Putamen (tissue), 1 donor: ENCODE measurements at places on chromosomes 2 and 18.

DNA sequence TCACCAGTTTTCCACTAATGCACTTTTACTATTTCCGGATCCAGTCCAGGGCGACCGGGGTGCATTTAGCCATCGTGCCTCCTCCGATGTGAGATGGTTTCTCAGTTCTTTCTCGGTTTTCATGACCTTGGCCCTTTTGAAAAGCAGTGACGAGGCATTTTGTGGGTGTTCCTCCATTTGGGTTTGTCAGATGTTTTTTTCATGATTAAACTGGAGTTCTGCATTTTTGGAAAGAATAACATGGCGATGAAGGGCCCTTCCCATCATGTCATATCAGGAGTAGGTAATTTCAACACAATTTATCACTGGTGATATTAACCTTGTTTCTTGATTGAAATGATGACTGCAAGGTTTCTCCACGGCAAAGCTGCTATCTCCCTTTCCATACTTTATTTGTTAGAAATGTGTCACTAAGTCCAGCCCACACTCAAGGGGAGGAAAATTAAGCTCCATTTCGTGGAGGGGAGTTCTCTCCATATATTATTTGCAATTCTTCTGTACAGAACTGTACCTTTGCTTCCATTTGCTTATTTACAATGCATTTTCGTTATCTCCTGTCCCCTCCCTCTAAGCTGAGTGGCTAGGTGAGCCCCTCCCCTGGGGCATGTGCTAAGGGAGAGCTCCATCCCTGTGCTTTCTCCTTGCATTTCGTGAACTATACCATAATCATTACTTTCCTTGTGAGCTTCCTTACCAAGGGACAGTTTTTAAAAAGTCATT, 8.9 kb upstream of the KLF11 start:
- DNase-seq = no peak

GRCh38 chr18:45325778-45326177, 289.5 kb upstream of the SLC14A2 start:
- DNase-seq = no peak

GRCh38 chr18:51802569-51803428, 537.2 kb upstream of the DCC start:
- peak; percentile 31 for DNase-seq

GRCh38 chr18:24436939-24437338, 10.5 kb downstream of the IMPACT start:
- DNase-seq = no peak

DNA sequence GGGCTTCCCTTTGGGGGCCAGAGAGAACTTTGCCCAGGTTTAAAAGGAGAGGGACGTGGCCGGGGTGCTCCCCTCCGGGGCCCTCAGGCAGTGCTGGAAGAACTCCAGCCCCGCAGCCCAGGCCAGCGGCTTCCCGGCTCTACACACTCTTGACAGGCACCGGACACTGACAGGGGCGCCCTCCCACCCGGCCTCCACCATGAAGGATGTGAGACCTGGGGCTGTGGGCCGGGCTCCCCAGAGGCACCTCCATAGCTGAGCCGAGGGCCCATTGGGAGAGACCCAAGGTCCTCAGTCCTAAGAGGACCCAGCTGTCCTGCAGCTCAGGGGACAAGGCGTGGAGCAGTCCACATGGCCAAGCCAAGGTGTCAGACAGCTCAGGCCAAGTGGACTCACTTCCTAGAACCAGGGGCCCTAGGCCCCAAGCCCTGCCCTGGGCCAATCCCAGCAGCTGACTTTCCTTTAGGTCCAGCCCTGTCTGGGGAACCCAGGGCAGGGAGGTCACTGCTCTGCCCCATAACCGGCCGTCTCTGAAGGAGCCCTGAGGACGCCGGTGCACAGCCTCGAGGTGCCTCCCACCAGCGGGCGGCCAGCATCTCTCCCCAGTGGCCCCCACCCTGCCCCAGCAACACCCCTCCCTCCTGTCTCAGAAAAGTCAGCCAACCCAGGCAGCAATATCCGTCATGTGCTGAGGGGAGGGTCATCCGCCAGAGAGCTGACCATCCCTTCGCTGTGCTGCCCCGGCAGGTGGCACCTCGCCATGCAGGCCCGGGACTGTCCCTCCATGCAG, 51.8 kb downstream of the BIN1 start:
- DNase-seq = no peak

- no peak for DNase-seq
These were observed 1374.9 kb upstream of the CELF4 start for GRCh38 chr18:38940475-38940862.

DNA sequence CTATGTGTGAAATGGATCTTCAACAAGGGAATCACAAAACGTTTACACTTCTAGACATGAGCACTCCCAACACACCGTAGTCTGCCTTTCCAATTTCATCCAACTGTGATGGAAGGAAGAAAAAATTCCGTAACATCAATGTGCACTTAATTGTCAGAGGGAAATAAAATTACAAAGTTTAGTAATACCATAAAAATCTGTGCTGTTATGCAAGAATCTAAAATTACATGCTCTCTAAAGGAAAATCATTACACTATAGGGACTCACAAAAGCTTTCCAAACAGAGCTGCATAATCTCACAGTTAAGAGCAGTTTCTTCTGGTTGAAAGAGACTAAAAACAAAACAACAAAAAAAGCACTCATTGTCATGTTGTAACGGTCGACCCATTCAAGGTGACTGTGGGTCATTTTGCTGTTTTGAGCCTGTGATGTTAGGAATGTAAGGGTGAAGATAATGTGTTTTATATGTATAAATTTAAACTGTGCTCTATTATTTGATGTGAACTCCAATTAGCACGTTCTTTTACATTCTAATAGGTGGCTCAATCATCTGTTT, 698.0 kb downstream of the TDRD15 start:
- DNase-seq = no peak

DNA sequence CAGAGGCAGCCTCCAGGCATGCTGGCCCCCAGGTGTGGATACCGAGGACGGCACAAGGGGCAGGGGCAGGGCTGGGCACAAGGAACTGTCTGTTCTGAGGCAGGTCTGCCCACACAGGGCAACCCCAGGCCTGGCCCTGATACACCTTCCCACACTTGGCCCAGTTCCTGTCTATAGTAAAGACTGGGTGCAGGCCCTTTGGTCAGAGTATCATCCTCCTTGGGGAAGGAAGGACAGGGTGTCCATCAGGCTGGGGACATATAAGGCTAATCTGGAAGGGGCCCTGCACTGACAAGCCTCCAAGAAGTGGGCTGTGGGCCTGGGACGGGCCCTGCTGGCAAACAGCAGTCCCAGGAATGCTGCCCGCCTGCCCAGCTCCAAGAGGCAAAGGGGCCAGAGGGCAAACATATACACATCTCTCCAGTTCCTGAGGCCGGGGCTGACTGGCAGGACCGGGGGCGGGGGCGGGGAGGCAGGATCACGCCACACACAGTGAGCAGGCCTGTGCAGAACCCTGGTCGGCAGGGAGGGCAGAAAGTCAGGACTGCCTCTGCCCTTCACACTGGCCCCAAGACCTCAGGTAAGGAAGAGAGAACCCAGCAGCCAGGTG, 18.9 kb downstream of the SDC1 start:
- DNase-seq = no peak

- DNase-seq = no peak
These were observed 21.9 kb upstream of the MGAT5 start for GRCh38 chr2:134231965-134232340.
